ENCODE measurements at places on chromosomes 4 and X.

- no peak for DNase-seq
Observed at GRCh38 chr4:179128299-179128698, 1686.1 kb upstream of the AGA start.

DNA sequence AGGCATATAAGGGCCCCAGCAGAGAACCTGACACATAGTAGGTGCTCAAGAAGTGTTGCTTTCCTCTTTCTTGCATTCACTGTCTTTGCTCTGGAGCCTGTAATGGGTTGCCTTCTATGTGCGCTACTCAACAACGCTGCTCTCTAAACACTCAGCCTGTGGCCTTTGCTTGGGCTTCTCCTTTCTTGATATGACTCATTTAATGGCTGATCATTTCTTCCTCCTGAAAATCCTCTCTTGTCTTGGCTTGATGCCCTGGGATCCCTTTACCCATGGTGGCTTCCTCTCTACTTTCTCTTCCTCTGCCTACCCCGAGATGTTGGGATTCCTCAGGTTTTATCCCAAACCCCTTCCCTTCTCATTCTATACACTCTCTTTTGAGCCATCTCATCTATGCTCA lies 19.9 kb upstream of the PJA1 start:
- DNase-seq = no peak

DNA sequence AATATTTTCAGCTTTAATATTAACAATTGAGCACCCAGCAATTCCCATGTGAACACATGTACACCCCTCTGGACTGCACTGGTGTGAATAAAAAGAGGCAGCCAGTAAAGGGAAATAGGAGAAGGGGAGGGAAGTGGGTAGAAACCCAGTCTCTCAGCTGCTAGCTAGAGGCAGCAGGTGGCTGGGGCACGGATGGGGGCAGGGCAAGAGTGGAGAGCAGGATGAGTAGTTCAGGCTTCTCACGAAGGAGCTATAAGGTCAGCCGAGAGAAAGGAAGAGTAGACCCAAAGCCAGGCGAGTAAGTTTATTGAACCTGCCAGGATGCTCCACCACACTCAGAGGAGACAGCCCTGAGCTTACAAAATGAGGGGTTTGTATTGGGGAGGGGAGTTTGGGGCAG lies 184.8 kb upstream of the MTMR8 start:
- no peak for DNase-seq

GRCh38 chr4:8849266-8850073 lies 22.2 kb downstream of the HMX1 start:
- no peak for DNase-seq

GRCh38 chr4:110049951-110050925 lies 137.6 kb downstream of the EGF start:
- DNase-seq = peak; percentile 12

- no peak for DNase-seq
Observed at GRCh38 chr4:137310166-137310565, 222.1 kb downstream of the PCDH18 start.

GRCh38 chr4:53161787-53162433 lies 204.0 kb downstream of the SCFD2 start:
- DNase-seq = no peak

Data from bone marrow (tissue), 2 donors.